ENCODE measurements at places on chromosomes 4 and X.

GRCh38 chr4:20049889-20050288 lies 201.8 kb upstream of the SLIT2 start:
- DNase-seq = no peak

- DNase-seq = no peak
Observed at GRCh38 chrX:133859336-133859735, 126.1 kb downstream of the GPC3 start.

DNA sequence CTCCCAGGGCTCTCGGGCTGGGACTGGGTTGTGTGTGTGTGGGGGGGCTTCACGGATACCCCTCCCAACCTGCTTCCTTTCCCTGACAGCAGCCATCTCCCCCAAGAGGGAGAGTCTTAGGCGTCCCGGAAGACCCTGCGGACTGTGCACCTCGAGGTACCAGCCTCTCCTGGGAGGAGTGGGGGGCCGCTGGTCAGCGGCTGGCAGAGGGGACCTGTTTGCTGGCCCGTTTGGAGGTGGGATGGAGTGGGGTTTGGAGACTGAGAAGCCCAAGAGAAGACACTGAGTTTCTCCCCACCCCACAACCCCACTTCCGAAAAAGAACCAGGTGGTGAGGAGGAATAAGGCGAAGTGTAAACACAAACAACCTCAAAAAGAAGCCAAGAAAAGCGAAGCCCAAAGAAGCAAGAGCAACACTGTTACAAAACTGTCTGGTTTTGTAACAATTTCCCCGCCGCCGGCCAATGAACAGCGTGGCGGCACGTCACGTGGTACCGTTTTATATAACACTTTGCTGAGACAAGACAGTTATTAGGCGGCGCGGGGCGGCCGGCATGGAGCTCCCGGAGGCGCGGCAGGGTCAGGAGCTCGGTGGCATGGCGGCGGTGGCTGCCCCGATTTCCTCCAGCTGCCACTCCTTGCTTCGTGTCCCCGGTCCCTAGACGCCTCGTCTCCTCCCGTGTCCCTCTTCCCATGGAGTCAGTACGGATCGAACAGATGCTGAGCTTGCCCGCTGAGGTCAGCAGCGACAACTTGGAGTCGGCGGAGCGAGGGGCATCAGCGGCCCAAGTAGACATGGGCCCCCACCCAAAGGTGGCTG lies at the start of gene LONRF3:
Gene LONRF3 (plus strand): TSS at position 531 of the 820 bp plus-strand sequence. CDS start 163 bp downstream, at position 694.
- DNase-seq = peak; percentile 93

- no peak for DNase-seq
Observed at GRCh38 chr4:62263454-62263853, 1063.3 kb downstream of the ADGRL3 start.

- no peak for DNase-seq
Observed at GRCh38 chr4:163810755-163811154, 316.3 kb downstream of the TMA16 start.

GRCh38 chr4:73735231-73735630 lies 5.1 kb upstream of the CXCL8 start:
- no peak for DNase-seq

DNA sequence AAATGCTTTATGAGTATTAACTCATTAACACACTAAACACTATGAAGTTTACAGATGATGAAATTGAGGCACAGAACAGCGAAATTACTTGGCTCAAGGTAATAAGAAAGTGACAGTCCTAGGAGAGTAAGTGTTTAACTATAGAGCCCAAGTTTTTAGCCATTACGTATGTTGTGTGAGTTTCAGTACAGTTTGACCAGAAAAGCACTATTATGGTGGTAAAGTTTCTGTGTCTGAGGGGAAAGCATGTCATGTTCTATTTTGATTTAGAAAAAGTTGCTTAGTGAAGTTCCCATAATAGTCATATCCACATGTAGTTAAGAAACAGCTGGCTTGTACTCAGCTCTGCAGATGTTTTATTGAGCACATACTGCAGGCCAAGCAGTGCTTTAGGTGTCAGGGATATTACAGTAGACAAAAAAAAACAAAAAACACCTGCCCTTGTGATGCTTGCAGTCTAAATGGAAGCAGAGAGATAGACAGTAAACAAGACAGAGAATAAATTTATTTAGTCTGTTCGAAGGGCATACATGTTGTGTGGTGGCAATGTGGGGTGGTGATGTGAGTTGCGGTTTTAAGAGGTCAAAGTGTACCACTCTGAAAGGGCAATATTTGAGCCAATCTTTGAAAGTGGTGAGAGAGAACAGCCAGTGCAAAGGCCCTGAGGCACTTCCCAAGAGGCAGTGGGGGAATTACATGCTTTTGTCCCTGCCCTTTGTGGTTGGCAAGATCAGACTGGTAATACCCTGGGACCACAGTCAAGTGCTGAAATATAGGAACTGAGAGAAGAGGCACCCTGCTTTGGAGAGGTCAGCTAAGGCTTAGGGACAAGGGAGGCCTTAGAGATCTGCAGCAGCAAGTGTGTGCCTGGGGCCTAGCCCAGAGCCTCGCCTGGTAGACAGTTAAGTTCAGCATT lies 6.2 kb downstream of the TMEM131L start:
- DNase-seq = no peak

DNA sequence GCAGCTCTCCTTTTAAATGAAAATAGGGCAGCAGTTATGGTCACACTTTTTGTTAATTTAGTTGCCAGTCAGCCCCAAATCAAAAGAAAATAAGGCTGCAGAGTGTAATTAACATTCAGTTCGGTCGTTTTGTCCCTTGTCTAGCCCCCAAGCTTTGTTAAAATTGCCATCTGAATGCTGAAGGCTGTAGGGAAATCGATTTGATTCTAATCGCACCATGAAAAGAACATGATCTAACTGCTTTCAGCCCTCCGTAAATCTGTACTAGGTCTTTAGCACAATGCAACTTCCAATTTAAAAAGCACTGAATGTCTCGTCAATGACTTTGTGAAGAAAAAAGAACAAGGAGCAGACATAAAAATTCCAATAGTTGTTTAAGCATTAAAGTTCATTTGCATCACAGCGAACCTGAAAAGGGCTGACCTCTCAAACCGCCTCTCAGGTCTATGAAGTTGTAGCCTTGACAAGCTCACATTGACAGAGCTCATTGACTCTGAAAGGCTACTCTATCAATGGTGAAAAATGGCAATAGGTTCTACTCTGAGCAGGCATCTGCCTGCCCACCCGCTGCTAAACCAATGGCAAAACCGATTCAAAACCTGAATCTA lies 48.9 kb downstream of the CHIC2 start:
- DNase-seq = no peak
